CD4-positive, alpha-beta T cell treated with Interleukin-15 for 1 hour (primary cell): ENCODE measurements at places on chromosomes 11 and 22.

- no peak for DNase-seq
Observed at GRCh38 chr11:802693-803466, 2.2 kb downstream of the PIDD1 start.

DNA sequence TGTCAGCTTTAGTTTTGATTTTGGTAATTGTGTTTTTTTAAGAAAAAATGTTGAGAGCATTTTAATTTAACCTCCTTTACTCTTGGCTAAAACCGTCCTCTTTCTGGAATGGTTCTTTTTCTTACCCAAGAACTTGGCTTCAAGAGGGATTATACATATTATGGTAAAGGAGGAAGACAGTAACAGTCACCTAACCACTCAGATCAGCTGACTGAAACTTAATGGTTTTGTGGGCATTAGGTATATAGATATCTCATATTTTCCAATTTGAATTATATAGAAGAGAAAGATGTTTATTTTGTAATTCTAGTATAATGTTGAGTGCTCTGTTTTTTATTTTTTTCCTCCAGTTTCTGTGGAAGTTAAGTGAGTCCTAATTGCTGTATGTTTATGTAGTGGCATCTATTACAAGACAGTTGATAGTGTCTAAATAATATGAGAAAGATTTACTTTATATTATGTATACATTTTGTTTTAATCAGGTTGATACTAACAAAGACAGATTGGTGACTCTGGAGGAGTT lies 36.6 kb upstream of the NCR3LG1 start:
- DNase-seq, result no peak

DNA sequence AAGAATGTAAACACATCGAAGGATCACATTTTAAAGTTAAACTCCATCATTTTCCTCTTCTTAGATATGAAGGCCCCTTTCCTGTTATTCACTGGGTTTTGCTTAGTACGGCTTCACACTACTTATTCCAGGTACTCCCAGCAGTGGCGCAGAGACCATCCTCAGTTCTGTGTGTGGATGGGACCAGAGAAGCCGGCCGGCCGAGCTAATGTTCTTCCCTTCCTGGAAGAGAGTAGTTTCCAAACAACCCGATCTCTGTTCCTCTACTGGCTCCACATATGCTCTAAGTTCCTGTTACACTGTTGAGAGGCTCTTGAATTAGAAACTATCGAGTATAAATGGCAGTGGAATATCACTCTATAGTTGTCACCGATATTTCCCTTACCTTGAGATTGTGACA lies 684 bp upstream of the NFRKB start:
- DNase-seq, result no peak

DNA sequence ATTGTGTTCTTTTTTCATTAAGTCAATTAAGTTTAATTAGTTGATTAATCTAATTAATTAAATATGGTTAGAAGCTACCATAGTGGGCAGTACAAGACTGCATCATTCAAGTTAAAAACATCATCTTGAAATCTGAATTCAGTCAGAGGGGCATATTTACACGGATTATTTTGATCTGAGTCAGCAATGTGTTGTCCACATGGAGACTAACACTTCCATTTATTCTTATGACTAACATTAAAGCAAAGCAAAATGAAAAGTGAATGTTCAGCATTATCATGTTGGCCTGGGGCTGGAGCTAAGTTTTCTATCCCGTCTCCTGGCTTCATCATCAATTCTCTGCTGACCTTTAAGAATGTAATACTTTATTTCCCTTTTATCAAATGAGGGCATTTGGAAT lies 17.3 kb downstream of the FLI1 start:
- no peak for DNase-seq

- no peak for DNase-seq
Observed at GRCh38 chr11:128941573-128942271, 949 bp downstream of the TP53AIP1 start.

GRCh38 chr11:100774859-100775258 lies 87.8 kb downstream of the ARHGAP42 start:
- DNase-seq, result no peak

GRCh38 chr11:14974515-14975251 lies 2.5 kb upstream of the CALCA start:
- peak; percentile 32 for DNase-seq

DNA sequence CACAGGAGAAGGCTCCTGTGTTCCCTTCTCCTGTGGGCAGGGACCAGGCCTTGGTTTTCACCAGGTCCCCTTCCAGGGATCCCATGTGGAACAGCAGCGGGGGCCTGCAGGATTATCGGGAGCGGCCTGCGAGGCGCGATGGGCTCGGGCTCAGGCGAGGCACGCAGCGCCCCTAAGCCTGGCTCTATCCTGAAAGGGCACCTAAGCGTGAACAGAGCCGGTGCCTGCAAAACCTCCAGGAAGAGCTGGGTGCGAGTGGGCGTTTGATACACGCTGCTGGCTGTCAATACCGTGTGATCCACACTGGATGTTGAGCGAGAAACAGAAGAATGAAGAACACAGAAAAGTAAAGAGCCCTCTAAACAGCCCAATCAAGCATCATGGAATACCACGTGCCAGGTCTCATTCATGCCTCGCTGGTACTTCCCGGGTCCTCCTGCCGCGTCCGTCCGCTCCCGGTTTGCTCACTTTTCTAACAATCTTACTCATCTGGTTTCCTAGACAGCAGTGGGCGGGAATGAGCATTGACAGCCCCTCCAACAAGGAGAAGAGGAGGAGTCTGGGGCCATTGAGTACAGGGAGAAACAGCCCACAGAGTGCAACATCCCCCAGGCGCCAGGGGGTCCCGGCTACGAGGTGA lies 12.5 kb downstream of the OSBPL5 start:
- DNase-seq, result no peak

GRCh38 chr11:15035283-15035682 lies 38.1 kb upstream of the CALCB start:
- DNase-seq, result no peak

DNA sequence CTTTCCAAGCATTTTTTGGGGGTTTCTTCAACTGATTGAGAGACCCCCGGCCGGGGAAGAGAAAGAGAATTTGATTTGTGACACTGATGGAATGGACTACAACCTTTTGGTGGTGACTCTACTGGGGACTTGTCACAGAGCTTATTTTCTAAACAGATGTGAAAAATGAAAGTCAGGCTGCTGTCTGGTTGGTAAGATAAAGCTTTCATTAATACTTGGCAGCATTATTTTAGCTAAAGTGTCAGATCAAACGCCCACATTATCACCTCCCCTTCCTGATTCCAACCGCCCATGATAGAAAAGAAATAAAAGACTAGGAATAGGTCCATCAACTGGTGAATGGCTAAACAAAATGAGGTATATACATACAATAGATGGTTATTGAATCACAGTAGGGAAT lies 45.6 kb upstream of the EHF start:
- DNase-seq, result no peak

- DNase-seq, result no peak
Observed at GRCh38 chr22:42066126-42066761, 4.4 kb downstream of the NAGA start.

DNA sequence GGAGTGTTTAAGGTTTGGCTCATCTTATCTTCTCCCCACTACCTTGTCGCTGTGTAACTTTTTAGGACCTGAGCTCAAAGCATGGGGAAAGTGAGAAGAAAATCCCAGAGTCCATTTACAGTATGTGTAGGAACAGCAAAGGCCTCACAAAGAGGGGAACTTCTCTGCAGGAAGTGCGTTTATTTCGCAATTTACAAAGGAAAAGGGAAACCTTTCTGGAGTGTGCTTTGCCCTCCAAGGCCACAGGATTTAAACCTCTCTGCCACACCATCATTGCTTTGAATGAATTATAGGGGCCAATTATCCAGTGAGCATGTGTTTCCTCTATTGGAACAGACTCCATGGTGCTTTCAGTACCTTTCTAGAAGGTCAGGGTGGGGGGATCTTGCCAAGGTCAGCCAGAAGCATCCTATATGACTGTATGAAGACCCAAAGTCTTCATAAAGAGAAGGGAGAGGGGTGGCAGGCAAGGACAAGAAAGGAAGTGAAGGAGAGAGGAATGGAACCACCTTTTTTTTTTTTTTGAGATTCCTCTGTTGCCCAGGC lies 68.1 kb upstream of the LMO2 start:
- DNase-seq, result no peak

DNA sequence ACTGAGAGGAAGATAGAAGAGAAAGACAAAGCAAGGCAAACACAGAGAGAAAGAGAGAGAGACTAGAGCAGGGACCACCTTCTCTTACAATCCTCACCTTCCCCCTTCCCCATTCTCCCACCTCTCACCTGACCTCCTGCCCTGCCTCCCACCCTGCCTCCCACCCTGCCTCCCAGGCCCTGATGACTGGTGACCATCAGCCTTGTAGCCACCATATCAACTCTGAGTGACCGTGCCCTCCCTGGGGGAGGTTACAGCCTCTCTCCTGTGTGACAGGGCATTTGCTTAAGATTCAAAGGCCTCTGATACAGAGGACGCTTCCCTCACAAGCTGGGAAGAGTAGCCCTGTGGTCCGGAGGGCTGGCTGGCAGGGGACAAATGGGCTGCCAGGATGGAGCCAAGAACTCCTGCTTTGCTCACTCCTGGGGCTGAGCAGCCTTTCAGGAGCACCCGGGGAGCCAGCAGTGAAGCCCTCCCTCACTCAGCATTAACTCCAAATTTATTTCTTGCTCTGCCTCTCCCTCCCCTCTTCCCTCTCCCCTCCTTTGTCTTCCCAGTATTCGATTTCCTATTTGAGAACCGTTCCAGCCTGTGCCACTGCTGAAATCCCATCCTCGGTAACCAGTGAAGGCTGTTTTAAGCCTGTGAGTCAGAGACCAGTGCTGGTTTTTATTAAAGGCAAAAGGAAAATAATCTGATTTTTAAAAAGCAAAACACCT lies 125.2 kb upstream of the SYT13 start:
- no peak for DNase-seq

DNA sequence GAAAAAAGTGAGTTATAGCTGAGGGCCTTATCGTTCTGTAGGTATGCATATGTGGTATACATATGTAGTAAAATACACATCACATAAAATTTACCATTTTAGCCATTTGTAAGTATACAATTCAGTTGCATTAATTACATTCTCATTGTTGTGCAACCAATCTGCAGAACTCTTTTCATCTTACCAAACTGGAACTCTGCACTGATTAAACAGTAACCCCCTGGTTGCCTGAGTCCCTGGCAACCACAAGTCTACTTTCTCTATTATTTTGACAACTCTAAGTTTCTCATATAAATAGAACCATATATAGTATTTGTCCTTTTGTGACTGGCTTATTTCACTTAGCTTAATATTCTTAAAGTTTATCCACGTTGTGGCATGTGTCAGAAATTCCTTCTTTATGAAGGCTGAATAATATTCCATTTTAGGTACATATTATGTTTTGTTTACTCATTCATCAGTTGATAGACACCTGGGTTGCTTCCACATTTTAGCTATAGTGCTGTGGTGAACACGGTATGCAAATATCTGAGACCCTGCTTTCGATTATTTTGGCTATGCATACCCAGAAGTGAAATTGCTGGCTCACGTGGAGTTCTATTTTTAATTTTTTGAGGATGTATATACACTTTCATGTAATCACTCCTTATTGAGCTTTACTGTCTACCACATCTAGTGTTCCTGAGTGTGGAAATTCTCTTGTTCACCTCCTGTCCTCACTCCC lies 1.6 kb upstream of the DDX10 start:
- no peak for DNase-seq

GRCh38 chr22:40193429-40194421 lies 16.0 kb downstream of the TNRC6B start:
- DNase-seq, result no peak
